ENCODE measurements at places on chromosomes 2 and 18.

DNA sequence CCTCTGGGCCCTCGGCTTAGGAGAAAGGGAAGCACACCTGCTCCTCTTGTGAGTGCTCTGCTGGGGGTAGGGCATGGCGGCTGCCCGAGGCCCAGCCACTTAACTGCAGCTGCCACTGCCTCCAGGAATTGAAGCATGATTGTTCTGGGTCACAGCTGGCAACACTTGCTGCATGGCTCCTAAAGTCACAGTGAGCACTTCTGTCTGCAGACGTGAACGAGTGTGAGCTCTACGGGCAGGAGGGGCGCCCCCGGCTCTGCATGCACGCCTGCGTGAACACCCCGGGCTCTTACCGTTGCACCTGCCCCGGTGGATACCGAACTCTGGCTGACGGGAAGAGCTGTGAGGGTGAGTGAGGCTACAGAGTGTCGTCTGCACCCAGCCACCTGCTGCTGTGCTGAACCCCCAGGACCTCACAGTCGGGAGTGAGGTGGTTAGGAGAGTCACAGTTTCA lies 44.4 kb downstream of the FBLN7 start:
- DNase-seq = peak; percentile 24

DNA sequence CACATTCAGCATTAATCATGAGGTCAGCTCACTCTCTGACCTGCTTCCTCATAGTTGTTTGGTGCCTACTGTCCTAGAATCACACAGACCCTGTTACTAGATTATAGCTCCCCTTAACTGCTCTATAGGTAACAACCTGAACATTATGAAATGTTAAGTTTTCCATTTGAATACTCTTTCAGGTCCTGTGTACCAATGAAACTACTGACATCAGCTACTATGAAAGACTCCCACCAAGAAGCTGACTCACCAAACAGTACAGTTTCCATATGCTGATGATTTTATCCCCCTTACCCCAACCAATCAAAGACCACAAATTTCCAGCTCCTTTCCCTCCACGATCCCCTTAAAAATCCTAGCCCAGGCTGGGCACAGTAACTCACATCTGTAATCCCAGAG lies 56.3 kb downstream of the SRBD1 start:
- DNase-seq = no peak

DNA sequence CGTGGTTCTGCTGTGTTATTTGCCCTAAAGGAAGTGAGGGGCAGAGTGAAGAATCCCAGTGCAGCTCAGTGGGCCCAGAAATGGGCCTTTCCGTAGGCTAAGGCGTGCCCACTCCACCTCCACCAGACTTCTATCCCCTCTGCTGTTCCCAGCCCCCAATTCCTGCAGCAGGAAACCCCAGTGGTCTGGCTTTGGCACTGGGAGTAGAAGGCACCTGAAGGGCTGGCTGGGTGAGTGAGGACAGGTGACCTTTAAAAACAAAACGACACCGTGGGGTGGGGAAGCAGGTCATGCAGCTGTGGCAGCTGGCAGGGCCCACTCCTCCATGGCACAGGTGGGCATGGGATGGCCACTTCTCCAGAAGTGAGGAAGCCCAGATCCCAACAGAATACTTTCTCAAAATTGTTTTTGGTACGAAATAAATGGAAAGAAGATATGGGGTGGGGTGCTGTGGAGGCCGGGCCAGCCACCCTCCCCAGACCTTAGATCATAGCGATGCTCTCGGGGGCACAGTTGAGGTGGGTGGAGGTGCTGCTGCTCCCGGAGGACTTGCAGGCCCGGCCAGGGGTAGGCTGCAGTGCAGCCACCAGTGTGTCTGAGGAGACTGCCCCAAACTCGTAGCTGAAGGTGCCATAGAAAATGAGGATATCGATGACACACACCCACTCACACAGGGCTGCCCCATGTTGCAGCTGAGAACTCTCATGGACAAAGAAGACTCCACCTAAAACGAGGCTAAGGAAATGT lies 3.2 kb downstream of the RNF181 start:
- no peak for DNase-seq

GRCh38 chr2:53473236-53473635 lies 294.4 kb upstream of the CHAC2 start:
- DNase-seq = no peak

DNA sequence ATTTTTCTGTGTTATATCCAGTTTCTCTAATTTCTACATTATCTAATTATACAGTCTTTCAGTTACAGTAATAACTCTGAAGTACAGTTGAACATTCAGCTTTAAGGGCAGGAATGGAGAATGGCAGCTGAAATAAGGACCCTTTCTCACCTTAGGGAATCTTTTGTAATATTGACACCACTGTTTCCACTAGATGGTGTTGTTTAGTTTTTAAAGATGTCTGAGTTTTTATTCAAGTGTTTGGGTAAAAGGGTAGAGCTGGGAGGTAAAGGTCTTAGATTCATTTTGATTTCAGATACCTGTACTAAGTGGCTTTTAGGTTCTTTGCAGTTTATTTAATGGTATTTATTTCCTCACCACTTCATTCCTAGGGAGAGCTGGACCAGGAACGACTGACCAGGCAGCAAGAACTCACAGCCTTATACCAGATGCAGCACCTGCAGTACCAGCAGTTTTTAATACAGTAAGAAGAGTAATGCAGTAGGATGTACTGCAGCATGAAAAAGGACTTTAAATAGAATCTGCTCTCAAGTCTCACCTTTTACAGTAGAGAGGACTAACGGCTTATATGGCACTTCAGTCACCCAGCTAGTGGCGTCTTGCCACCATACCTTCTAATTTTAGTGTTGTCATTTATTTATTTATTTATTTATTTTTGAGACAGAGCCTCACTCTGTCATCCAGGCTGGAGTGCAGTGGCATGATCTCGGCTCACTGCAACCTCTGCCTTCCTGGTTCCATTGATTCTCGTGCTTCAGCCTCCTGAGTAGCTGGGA lies 33.2 kb upstream of the KCNJ13 start:
- no peak for DNase-seq

DNA sequence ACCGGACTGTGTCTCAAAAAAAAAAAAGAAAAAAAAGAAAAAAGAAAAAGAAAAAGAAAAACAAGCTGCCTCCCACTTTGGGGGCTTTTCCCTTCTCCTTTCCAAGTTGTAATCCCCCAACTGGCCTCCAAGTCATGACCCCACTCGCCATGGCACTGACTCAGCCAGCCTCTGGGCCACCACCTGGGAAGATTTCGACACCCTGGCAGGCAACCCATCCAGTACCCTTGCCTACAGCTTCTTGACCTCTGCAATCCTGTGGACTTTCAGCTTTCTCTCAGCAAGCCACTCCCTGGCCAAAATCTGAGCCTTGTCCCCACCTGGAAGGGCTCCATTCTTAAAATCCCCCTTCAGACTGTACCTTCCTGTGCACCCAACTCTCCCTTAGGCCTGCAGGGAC lies 22.3 kb upstream of the FOSL2 start:
- no peak for DNase-seq

GRCh38 chr18:54184836-54185235 lies 39.6 kb downstream of the MBD2 start:
- no peak for DNase-seq

- no peak for DNase-seq
Measured at GRCh38 chr2:22817197-22817596, 567.8 kb upstream of the KLHL29 start.

DNA sequence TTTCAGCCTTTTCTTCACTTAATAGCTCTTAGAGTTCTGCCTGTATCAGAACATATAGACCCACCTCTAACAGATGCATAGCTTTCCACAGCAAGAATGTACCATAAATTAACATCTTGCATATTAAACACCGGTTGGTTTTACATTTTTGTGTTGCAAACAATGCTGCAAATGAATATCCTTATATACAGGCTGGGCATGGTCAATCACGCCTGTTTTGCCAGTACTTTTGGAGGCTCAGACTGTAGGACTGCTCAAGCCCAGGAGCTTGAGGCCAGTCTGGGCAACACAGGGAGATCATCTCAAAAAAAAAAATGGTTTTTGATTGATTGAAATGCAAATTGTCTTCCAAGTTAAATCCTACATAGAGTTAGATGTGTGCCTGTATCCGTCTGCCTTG lies 1.5 kb upstream of the LCT start:
- no peak for DNase-seq

- DNase-seq = no peak
Measured at GRCh38 chr2:487186-488079, 189.8 kb downstream of the TMEM18 start.

- DNase-seq = no peak
Measured at GRCh38 chr2:12824351-12824777, 107.6 kb downstream of the TRIB2 start.

DNA sequence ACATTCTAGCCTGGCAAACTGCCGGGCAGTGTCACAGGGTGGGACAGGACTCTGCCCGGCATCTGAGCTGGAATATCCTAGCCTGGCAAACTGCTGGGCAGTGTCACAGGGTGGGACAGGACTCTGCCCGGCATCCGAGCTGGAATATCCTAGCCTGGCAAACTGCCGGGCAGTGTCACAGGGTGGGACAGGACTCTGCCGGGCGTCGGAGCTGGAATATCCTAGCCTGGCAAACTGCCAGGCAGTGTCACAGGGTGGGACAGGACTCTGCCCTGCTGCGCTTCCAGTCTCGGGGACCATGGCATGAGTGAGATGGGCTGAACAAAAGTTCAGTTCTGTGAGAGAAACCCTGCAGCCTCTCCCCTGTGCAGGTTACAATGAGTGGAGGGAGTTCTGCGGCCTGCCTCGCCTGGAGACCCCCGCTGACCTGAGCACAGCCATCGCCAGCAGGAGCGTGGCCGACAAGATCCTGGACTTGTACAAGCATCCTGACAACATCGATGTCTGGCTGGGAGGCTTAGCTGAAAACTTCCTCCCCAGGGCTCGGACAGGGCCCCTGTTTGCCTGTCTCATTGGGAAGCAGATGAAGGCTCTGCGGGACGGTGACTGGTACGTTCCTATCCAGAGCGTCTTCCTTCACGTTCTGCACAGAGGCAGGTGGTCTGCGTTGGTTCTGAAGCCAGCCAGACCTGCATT lies 80.3 kb downstream of the TPO start:
- DNase-seq = no peak

DNA sequence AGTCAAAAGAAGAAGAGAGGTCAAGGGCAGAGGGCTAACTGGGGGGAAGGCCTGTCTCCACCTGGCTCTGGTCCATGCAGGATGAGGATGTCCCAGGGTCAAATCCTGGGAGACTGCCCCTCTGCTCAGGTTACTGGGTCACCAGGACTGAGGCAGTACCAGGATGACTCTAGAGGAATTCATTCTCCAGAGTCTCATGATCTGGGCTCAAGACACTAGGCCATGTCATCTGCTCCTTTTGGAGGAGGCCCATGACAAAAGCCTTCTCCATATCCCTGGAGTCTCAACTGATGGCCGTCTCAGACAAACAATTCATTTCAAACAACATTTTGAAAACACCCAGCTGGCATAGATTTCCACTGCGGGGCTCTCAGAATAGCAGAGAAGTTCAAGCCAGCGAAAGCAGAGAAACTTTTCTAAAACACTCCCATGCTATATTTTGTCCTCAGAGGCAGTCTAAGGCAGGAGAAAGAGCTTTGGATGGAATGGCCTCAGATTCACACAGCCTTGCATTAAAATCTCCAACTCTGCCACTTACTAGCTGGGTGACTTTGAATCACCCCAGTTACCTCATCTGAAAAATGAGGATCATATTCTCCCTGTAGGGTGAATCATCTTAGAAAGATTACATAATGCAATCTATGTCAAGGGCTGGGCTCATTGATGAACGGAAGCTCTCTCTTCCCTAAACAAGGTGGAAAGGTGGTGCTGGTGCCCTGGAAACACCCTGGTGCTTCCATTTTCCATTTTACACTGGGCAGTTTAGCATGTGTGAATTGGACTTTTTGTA lies 48.8 kb upstream of the LCLAT1 start:
- no peak for DNase-seq

- no peak for DNase-seq
Measured at GRCh38 chr2:16962505-16962904, 296.9 kb upstream of the CYRIA start.

DNA sequence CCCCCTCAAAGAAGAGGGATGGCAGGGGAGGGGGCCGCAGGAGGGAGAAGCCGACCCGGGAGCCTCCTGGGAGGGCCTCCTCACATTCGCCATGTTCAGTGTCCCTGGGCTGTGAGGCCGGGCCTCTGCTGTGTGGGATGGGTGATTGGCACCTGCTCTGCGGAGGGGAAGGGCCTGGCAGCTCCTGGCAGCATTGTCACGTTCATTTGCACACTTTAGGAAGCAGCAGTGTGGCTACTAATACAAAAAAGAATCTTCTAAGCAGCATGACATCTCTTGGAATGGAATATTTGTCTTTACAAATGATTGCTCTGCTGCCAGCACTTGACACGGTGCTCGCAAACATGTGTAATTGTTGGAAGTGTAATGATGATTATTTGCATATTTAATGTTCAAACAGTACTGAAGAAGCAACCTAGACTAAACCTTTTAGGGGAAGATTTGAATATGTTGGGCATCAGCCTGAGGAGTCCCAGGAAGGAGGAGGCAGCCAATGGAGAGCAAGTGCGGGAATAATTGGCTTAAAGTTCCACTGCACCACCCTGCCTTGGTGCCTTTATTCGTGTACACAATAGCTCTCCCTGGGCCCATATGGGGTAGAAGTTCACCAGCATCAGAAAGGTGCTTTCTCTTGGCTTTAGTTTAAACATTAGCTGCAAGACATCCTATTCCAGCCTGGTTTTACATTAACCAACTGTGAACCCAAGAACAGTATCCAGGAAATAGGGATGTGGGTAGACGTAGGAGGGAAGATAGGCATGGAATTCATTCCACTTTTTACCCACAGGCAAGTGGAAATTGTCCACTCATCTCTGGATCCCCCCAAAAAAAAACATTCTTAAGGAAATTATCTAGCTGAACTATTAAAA lies 404.9 kb downstream of the TMEM182 start:
- DNase-seq = no peak

- DNase-seq = no peak
Measured at GRCh38 chr2:1635823-1636222, 108.5 kb downstream of the PXDN start.

- DNase-seq = no peak
Measured at GRCh38 chr18:48417985-48418384, 8.8 kb upstream of the ZBTB7C start.

DNA sequence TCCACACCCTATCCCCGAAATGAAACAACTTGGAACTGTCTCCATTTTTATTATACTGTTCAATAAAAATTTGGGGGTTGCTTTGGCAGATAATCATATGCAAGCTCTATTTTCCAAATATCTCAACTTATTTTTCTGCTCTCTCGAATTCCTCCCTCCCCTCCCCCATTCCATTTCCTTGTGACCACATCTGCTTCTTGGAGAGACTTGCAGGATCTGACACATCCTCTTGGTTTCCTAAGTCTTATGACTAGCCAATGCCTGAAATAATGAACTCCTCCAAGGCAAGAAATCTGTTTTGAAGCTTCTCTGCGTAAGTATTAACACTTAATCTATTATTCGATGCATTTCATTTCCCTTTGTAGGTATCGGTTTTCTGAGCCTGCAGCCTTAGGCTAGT lies 16.1 kb downstream of the TGIF1 start:
- DNase-seq = no peak
